ENCODE measurements at places on chromosomes 2 and 18.

GRCh38 chr2:202079310-202079709 is 6.3 kb downstream of the KIAA2012 start:
- DNase-seq: no peak
- H3K36me3 ChIP-seq: no peaks in the 10 kb centered on the region
- H3K4me1 ChIP-seq: no peaks in the 10 kb centered on the region
- H3K27ac ChIP-seq: no peak overlapping the region
- no peak overlapping the region for H3K4me3 ChIP-seq

DNA sequence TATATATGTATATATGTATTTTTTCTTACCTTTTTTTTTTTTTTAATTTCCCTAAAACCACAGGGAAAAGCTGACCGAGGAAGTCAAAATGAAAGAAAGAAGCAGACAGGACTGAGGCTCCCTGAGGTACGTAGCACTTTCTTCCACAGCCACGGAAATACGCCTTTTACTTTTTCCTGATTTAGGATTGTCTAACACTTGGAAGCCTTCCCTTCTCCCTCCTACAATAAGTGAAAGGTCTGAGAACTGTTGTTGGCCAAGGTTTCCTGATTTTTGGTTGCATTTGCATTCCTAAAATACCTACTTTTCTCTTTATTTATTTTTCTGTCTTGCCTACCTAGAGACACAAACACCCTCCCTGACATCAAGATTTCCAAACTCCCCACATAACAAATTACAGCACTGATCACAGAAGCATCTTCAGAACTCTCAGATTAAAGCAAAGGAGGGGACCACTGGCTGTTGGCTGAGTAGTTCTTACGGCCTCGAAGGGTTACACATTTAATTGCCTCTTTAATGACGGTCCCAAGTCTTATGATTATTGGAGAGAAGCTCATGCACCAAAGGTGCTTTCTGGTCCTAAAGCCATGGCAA is 778.5 kb upstream of the FANCL start:
- H3K27me3 ChIP-seq: no peaks in the 10 kb centered on the region
- no peaks in the 10 kb centered on the region for H3K36me3 ChIP-seq
- H3K4me3 ChIP-seq: no peak overlapping the region
- no peak for DNase-seq

GRCh38 chr2:25315316-25315680 is 26.4 kb downstream of the DNMT3A start:
- H3K36me3 ChIP-seq: no peaks in the 10 kb centered on the region
- peaks cover 5% of the 10 kb centered on the region for H3K4me1 ChIP-seq

DNA sequence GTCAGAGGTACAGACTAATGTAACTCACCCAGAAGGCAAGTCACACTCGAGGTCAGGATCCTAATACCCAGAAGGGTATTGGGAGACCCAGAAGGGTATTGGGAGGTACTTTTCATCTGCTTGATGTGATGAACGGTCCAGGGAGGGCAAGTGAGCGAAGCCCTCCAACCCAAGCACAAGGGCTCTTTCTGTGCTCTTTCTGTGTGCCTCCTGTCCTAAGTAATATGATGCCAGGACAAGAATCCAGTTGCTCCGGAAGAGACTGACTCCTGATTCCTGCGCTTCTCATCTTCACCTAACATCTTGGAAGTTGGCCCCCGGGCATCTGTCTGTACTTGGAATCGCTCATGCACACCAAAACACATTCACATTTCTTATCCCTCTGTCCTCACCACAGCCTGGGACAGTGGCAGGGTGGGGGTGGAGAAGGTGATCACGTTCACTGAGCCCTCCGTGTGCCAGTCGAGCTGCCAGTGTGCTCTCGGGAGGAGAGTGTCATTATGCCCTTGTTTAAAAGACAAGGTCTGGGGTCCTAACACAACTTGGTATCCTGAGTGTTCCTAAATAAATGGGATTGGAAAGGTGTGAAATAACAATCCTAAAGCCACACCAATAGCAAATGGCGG is 17.1 kb downstream of the GYPC start:
- no peaks in the 10 kb centered on the region for H3K4me1 ChIP-seq
- H3K27ac ChIP-seq: no peak overlapping the region
- H3K36me3 ChIP-seq: no peaks in the 10 kb centered on the region
- no peak for DNase-seq
- H3K27me3 ChIP-seq: no peaks in the 10 kb centered on the region

DNA sequence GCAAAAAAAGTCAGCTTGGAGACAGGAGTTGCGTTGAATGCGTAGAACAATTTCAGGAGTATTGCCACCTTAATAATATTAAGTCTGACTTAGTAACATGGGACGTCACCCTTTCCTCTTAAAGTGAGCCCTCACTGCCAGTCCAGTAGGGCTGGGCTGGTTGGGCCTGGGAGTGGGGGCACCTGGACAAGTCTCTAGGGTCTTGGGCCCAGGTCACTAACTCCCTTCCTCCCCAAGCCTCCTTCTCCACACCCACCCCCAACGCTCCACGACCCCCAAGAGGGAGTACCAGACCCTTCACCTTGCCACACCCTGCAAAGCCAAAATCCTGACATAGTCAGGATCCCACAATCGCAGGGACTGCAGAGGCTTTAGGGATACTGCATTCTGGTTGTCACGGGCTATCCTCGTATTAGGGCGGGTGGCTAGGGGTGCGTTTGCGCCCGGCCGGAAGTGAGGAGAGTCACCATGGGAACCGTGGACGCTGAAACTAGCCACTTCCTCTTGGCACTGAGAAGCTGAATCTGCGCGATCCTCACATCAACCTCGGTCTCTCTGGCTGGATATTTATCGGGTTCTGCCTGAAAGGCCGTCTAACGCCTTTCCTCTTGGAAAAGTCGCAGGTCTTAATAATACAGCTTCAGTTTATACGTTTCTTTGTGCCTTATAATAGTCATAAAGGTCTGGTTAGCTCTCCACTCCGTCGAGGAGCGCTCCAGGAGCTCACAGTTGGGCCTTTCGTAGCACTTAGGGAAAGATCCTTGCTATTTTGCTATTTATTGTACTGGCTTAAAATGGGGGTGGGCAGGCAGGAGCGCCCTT is 10.3 kb upstream of the CXXC1 start:
- H3K27me3 ChIP-seq: peaks cover 8% of the 10 kb centered on the region
- no peak overlapping the region for H3K4me3 ChIP-seq
- peak; percentile 89 for DNase-seq
- H3K4me1 ChIP-seq: peaks cover 2% of the 10 kb centered on the region

DNA sequence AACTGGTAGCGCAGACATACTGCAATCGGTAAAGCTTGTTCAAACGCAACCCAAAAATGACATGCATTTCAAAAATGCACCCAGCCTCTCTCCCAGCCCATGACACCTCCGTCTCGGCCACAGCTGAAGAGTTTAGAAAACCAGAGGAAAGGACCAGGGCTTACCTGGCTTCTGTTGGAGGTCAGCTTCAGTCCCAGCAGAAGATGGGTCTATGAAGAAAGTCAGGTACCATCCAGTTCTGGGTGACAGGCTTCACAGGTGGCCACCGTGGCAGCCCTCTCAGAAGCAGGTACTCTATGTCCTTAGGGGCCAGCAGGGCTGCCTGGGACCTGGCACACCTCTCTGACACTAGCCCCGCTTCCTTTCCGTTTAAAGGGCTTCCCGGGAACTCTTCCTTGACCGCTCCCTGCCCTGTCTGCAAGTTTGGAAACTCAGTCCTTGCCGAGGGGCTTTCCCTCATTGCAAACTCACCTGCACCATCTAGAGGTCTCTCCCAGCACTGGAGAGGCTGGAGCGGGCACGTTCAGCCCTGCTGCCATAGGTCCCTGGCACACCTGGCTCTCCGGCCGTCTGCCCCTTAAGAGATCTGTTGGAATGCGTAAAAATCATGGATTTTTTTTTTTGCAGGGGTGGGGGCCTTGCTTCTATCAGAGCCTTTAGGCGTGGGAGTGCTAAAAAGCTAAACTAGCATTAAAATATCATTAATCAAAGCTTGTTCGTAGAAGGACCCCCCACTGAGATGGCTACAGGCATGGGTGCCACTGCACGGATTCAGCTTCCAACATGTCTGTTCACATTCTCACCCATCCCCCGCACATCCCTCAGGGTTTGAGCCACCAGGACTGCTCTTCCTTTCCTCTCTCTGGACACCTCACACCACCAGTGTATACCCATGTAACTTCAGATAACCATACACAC is at the start of gene EDAR:
Gene EDAR, minus strand, starts transcription at position 425 of the 918 bp plus-strand sequence. CDS start 58,206 bp downstream, outside the sequence.
- peaks cover 6% of the 10 kb centered on the region for H3K27me3 ChIP-seq
- peak; percentile 93 for DNase-seq
- H3K4me3 ChIP-seq: no peak within 1 kb of the TSS
- H3K4me1 ChIP-seq: no peaks in the 10 kb centered on the region

GRCh38 chr2:71595569-71595968 is 142.2 kb downstream of the DYSF start:
- peaks cover 3% of the 10 kb centered on the region for H3K4me1 ChIP-seq
- H3K27me3 ChIP-seq: no peaks in the 10 kb centered on the region
- no peak for DNase-seq
- H3K27ac ChIP-seq: peak overlapping the region; percentile 86

DNA sequence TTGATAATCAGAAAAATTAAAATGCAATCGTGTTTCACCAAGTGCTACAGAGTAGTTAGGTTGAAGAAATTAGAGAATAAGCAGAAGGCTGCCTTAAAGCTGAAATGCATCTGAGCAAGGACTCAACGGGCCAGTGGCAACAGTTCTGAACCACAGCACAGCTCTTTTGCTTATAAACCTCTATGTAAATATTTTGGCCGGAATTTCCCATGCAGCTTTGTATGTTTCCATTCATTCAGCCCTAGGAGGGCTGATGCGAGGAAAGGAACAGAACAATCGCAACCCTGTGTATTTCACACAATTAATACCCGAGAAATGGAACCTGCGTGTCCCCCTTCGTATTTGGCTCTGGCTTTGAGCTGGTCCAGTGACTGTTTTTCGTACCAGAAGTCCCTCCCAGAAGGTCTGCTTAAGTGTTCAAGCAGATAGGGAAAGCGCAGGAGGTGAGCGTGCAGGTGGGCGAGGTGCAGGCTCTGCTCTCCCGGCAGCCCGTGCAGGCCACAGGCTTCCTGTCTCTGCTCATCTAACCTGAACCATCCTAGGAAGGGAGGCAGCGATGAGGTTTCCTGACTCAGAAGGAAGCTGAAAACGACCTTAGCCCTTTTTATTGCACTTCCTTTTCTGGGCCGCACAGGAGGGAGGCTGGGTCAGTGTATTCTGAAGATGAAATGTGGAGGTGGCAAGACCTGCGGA is 67.3 kb downstream of the ASB1 start:
- no peaks in the 10 kb centered on the region for H3K4me1 ChIP-seq
- no peak for DNase-seq
- no peaks in the 10 kb centered on the region for H3K27me3 ChIP-seq
- H3K4me3 ChIP-seq: no peak overlapping the region

DNA sequence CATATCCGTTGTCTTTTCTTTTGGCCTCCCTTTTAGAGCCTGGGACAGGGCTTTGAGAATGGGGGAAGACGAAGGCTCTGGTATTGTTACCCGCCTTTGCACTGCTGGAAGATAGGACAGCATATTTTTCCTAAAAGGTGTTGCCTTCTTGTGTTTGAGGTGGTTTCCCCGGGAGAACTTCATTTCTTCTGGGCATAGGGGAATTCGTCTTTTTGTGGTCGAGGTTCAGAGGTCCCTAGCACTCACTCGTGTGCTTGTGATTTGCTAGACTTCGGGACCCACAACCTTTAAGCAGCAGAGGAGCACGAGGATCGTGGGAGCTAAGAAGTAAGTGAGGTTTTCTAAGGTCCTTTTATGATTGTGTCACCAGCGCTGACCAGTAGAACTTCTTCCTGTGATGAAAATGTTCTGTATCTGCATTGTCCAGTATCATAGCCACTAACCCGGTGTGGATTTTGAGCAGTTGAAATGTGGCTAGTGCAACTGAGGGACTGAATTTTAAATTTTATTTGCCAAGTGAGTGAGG is 611 bp downstream of the ZNF512 start:
- H3K36me3 ChIP-seq: no peaks in the 10 kb centered on the region
- H3K27ac ChIP-seq: no peak overlapping the region
- no peak for DNase-seq
- H3K27me3 ChIP-seq: peaks cover 41% of the 10 kb centered on the region
- H3K4me3 ChIP-seq: peak overlapping the region; percentile 100

DNA sequence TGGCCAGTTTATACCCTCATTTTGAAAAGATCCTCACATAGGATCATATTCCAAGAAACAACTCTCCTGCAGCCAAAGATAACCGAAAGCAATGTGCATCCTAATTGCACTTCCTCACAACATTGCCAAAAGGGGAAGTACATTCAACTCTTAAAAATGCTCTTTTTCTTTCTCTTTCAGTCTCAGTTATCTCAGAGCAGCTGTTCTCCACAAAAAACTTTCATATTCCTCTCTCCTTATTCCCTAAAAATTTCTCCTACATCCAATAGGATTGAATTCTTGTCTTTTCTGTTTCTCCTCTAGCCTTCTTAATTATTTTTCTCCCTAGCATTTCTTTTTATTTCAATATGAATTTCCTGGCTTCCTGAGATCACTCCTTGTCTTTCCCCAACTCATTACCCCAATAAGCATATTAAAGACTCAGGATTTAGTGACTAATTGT is 7.4 kb upstream of the VRK2 start:
- DNase-seq: no peak
- no peaks in the 10 kb centered on the region for H3K27me3 ChIP-seq

GRCh38 chr2:173288561-173288960 is 66.1 kb upstream of the CDCA7 start:
- H3K4me3 ChIP-seq: no peak overlapping the region
- no peaks in the 10 kb centered on the region for H3K36me3 ChIP-seq
- no peaks in the 10 kb centered on the region for H3K27me3 ChIP-seq
- H3K27ac ChIP-seq: no peak overlapping the region

- no peak overlapping the region for H3K27ac ChIP-seq
- H3K27me3 ChIP-seq: no peaks in the 10 kb centered on the region
- peak; percentile 24 for DNase-seq
- no peaks in the 10 kb centered on the region for H3K4me1 ChIP-seq
- H3K36me3 ChIP-seq: no peaks in the 10 kb centered on the region
- H3K4me3 ChIP-seq: peak overlapping the region; percentile 84
Observed at GRCh38 chr2:239402666-239403065, 1.8 kb upstream of the HDAC4 start.

GRCh38 chr18:34128436-34128835 is 96.3 kb downstream of the NOL4 start:
- H3K27me3 ChIP-seq: peaks cover 73% of the 10 kb centered on the region
- no peaks in the 10 kb centered on the region for H3K4me1 ChIP-seq
- H3K4me3 ChIP-seq: no peak overlapping the region

DNA sequence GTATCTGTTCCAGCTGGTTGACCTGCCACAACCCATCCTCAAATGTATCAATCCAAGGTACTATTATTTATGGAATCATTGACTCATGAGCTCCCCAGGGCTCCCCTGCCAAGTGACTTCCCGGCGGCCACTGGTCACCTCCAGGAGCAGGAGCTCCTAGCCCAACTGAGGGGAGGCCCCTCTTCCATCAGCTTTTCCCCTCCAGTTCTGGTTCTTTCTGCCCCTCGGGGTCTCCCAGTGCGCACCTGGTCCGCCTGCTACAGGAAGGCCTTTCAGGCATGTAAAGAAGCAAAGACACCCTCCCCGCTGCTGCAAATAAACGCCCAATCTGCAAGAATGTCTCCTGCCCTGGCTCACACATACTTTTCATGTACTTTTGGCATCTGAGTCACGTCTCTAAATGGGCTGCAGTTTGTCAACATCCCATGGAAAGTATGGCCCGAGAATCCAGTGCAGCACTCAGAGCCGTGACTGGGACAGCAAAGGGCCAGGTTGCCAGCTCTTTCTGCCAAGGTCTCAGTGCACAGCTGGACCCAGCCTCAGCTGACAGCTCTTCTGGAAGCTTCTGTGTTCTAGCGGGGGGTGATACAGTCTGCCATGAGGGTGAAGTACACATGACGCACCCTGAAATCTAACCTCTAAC is 41.4 kb downstream of the KLHL29 start:
- H3K27me3 ChIP-seq: no peaks in the 10 kb centered on the region
- no peak overlapping the region for H3K4me3 ChIP-seq
- peak; percentile 70 for DNase-seq
- H3K4me1 ChIP-seq: no peaks in the 10 kb centered on the region

GRCh38 chr18:35826477-35826876 is 146.0 kb upstream of the RMP24 start:
- peak; percentile 53 for DNase-seq
- no peaks in the 10 kb centered on the region for H3K36me3 ChIP-seq
- H3K27ac ChIP-seq: no peak overlapping the region
- H3K4me3 ChIP-seq: no peak overlapping the region
- H3K4me1 ChIP-seq: peaks cover 2% of the 10 kb centered on the region
- H3K27me3 ChIP-seq: no peaks in the 10 kb centered on the region

Data from endodermal cell (in vitro differentiated cells).